ENCODE measurements at places on chromosomes 11 and 22.

GRCh38 chr11:1701091-1701807 is 4.3 kb downstream of the KRTAP5-6 start:
- DNase-seq: peak; percentile 27

DNA sequence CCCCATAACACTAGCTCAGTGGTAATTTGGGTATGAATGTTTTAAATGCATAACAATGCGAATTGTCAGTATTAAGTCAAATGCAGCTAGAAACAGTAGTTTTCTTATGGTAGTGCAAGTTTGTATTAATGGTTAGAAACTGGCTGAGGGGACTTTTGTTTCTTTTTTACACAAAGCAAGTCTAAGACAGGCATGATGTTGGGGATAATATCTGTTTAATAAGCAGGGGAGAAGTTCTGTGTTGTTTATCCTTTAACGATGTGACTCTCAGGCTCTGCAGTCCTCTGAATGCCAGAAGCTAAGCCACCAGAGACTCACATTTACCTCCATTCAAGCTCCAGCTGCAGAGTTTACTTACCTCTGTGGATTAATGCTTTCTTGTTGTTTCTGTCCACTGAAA is 67.8 kb downstream of the SYT9 start:
- DNase-seq: no peak

- no peak for DNase-seq
Observed at GRCh38 chr11:94924171-94924572, 49.2 kb downstream of the CWC15 start.

- DNase-seq: no peak
Observed at GRCh38 chr22:40335358-40335757, 10.9 kb upstream of the ADSL start.

DNA sequence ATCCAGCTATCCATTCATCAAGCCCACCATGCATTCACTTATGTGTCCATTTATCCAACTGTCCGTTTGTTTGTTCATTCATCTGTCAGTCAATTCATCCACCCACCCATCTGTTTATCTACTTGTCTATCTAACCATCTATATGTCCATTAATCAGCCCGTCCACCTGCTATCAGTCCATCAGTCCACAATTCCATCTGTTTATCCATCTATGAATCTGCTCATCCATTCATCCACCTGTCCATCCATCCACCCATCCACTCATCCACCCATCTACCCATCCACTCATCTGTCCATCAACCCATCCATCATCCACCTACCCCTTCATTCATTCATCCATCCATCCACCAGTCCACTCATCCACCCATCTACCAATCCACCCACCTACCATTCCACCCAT is 970 bp upstream of the SPI1 start:
- DNase-seq: no peak

DNA sequence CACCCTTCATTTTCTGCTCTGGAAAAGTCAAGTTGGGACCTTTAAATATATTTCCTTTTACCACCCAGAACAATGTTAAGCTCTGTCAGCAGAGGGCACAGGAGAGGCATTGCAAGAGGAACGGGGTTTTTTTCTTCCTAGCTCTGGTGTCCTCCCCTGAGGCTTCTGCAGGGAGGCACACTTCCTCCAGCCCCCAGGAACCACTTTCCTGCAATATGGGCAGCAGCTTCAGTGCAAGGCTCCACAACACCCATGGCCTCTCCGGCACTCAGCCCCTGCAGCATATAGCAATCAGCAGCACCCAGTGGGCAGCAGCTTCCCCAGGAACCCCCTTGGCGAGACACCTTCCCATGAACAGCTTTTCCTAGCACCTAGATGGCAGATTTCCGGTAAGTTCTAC is 101.4 kb downstream of the SYT9 start:
- no peak for DNase-seq

DNA sequence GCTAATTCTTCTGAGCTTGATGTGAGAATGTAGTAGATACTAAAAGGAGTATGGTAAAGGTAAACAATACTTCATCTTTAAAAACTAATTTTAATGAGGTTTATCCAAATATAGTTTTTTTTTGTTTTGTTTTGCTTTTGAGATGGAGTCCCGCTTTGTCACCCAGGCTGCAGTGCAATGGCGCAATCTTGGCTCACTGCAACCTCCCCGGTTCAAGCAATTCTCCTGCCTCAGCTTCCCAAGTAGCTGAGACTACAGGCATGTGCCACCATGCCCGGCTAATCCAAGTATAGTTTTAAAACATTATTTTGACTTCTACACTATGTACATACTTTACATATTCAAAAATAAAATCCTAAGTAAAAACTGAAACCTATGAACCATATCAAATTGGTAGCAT is 4.1 kb downstream of the ZBTB44 start:
- DNase-seq: no peak

DNA sequence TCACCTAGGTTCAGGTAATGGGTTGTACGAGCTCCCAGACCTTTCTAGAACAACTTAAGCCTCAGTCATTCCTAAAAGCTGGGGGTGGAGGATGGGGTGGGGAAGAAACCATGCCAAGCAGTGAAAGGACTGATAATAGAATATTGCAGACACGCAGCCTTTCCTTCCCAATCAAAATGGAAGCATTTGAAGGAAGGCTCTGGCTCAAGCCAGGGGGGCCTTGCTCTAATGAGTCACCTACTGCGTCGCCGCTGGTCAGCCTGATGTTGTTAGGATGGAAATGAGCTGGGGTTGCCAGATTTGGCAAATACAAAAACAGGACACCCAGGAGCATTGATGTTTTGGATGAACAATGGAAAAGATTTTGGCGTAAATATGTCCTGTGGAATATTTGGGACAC is 6.2 kb downstream of the SYT12 start:
- DNase-seq: no peak

DNA sequence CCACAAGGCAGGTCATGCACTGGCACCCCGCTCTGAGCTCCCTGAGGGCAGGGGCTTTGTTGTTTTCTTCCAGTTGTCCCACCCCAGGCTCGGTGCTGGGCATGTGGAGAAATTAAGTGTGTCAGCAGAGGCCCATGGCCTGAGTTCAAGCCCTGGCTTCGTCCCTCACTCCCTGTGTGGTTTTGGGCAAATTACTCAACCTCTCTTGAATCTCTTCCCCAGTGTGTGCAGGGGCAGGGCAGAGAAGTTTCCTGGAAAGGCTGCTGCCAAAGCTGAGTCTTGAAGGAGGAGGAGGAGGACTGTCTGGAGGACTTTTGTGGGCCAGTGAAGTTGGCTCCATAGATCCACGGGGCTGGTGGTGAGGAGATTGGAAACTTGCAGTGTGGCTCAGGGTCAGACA is 138.1 kb upstream of the E2F8 start:
- DNase-seq: no peak

DNA sequence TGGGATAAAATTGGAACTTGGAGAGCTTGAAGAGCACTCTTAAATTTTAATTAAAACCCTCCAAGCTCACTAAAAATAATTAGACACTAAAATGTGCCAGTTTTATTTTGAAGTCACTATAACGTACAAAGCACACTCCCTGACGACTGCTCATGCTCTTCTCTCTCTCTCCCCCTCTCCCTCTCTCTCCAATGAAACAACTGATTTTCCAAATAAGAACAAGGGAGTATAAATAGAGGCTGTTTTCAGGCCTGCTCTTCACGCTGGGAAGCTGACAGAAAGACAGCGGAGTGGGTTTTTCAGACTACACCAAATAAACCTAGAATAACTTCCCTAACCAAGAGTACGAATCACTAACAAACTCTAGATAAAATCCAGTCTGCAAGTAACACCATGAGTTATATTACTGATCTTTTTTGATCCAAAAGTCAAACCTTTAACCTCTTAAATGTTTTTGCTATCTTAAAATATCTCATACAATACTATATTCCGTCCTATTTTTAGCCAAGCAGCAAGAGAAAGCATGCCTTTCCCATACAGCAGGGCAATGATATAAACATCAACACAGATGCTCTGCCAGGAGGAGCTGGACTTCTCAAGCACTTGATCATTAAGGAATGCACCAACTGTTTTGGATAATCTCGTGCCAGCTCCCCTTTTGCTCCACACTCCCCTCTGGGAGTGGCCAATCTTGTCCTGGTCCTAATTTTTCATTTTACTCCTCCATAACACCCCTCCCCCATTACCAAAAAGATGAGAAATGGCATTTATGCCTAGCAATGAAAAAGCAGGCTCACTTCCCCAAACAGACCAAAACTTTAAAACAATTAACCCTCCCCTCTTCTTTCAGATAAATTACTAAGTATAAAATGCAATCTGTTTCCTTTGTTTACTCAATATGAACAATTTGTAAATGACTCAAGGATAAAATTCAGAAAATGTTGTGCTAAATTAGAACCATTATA is 116.9 kb downstream of the SOX6 start:
- no peak for DNase-seq

DNA sequence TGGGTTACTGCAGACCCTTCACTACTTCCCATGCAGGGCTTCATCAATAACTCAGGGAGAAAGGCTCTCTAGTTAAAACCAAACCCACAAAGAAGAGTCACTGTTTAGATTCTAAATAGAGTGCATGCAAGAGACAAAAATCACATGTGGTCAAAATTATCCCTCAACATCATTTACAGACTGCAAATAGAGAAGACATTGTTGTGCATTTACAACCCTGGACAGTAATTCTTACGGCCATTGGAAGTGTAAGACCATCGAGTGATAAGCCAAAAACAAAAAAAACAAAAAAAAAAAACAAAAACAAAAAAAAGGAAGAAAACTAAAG is 93.4 kb downstream of the RASSF10 start:
- DNase-seq: no peak

GRCh38 chr11:67629386-67630227 is at the start of gene NUDT8:
Gene NUDT8, minus strand, starts transcription at chr11:67629937. Its CDS starts 26 bp downstream, at chr11:67629911.
- peak; percentile 75 for DNase-seq

GRCh38 chr22:21628386-21629254 is 1.2 kb downstream of the YDJC start:
- DNase-seq: no peak

GRCh38 chr11:112374486-112375140 is 114.0 kb upstream of the PLET1 start:
- no peak for DNase-seq

- no peak for DNase-seq
Observed at GRCh38 chr11:9533736-9534473, 39.6 kb upstream of the WEE1 start.

DNA sequence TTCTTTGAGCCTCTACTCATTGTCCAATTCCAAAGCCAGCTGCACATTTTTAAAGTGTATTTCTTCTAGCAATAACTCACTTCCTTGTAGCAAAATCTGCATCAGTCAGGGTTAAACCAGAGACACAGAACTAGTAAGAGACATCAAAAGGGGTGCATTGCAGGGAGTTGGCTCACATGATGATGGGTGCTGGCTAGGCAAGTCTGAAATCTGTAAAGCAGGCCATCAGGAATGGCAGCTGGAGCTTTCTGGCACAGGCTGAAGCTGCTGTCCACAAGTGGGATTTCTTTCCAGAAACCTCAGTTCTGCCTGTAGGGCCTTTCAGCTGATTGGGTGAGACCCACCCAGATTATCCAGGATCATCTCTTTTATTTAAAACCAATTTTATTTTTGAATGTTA is 698.1 kb downstream of the NTM start:
- no peak for DNase-seq

DNA sequence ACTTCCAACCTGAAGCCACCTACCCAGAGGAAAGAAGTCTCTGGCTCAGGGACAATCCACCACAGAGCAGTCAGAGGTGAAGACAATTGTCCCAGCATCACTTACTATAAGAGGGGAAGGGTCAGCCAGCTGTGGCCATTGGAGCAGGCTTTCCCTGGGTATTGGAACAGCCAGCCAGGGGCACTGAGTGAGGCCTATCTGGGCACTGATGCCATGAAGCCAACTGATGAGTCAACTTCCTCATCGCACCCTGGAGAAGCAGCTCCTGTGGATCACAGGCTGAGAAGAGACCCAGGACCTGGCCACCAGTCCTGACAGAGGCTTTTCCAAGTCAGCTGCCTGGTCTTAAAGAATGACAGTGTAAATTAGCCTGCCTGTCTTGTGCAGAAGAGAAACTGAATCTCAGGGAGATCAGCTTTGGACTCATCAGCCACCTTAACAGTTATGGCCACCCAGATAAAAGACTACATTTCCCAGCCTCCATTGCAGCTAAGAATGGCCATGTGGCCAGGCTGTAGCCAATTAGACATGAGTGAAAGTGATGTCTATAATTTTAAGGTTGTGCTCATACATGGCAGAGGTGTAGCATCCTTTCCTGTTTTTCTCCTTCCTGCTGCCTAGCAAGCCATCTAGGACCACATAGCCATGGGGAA is 19.0 kb downstream of the CHST1 start:
- no peak for DNase-seq

DNA sequence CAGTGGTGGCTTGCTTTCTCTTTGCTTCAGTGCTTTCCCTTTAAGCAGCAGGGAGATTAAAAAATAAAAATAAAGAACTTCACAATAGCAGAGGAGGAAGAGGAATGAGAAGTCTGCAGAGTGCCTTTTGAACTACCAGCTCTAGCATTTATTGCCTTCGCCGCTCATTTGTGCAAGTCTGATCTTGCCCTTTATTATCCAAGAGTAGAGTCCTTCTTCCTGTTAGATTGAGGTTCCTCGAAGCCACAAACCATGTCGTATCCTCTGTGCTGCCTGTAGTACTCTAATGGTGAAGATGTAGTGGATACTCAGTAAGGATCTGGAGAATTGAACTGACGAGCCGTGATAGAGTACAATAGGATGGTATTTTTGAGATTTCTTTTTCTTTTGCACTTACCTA is 101.2 kb upstream of the RAG2 start:
- no peak for DNase-seq

DNA sequence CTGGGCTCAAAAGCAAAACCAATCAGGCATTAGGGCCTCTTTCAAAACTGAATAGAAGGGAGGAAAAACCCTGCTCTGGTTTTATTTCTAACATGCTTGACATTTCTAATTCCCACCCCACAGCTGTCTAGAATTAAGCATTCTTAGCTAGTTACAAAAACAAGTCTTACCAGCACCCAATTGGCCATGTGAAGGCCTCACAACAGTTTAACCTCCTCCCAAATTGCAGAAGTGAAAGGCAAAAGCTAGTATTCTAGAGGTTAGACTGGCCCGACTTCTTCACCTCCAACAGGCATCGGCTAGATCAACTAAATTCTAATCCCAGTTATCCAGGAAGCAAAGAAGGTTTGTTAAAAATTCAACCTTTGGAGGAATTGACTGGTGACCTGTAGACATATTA is 6.5 kb downstream of the SF1 start:
- no peak for DNase-seq

- peak; percentile 40 for DNase-seq
Observed at GRCh38 chr11:69382131-69383128, 88.5 kb downstream of the MYEOV start.

DNA sequence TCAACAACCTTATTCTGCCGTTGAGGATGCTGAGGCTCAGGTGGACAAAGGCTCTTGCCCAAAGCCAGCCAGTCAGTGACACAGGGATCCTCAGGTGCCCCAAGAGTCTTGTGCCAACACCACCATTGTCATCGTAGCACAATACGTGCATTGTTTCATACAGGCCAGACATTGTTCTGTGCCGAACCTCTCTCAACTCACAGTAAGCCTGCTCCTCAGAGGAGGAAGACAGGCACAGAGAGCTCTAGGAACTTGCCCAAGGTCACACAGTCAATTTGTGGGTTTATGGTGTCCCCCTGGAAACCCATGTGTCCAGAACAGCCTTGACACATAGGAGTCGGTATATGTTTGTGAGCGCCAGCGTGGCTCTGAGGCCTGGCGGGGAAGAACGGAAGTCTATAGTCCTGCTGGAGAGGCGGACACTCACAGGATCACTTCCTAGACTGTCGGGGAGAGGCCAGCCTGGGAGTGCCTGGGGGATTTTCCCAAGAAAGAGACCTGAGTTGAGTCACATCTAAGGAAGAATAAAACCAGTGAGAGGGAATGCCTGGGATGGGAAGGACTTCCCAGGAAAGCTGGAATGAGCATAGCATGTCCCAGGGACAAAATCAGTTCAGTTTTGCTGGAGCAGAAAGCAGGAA is 20.2 kb downstream of the LIF start:
- DNase-seq: no peak
